Left lung (tissue), 14 donors: ENCODE measurements at places on chromosomes 7 and 10. TPM values are rescaled to one million over a fixed set of nuclear protein-coding genes. Genes with fewer than 3 reads are reported as not detected.

Gene SFTPA1
- polyA plus RNA-seq: 119 TPM

Gene PTF1A
- polyA plus RNA-seq: 0.30 TPM

Gene AQP1
- 189 TPM for polyA plus RNA-seq

Gene CACNA2D1
- 16.7 TPM for polyA plus RNA-seq

Gene COL13A1
- 52.0 TPM for polyA plus RNA-seq

Gene AGMO
- 0.39 TPM for polyA plus RNA-seq

Gene RGS10
- 9.9 TPM for polyA plus RNA-seq

Gene PAPOLB
- 0.13 TPM for polyA plus RNA-seq

Gene CFAP70
- polyA plus RNA-seq: 9.8 TPM

Gene HOXA7
- 4.5 TPM for polyA plus RNA-seq

Gene CPA4
- polyA plus RNA-seq: 0.50 TPM

Gene VENTX
- polyA plus RNA-seq: 0.23 TPM

Gene AEBP1
- 60.6 TPM for polyA plus RNA-seq

Gene TAF6
- polyA plus RNA-seq: 69.2 TPM

Gene SPACDR
- 5.6 TPM for polyA plus RNA-seq

Gene IMMP2L
- 28.0 TPM for polyA plus RNA-seq

Gene IFIT2
- polyA plus RNA-seq: 13.2 TPM

Gene RARRES2
- 233 TPM for polyA plus RNA-seq

Gene SPDYE1
- polyA plus RNA-seq: 1.7 TPM

Gene ERVW-1
- 1.9 TPM for polyA plus RNA-seq

Gene TACC2
- 21.0 TPM for polyA plus RNA-seq

Gene LRRTM3
- polyA plus RNA-seq: 5.1 TPM

Gene SEC61A2
- 15.8 TPM for polyA plus RNA-seq

Gene ZNF33A
- polyA plus RNA-seq: 41.6 TPM

Gene HSPA12A
- 10.4 TPM for polyA plus RNA-seq

Gene FAM25A
- not detected for polyA plus RNA-seq

Gene LIPM
- not detected for polyA plus RNA-seq

Gene CALML5
- polyA plus RNA-seq: not detected

Gene GDF2
- 0.39 TPM for polyA plus RNA-seq

Gene C7orf33
- polyA plus RNA-seq: not detected

Gene ELOVL3
- polyA plus RNA-seq: 0.57 TPM

Gene RRP12
- polyA plus RNA-seq: 26.0 TPM

Gene NANOS1
- 6.1 TPM for polyA plus RNA-seq

Gene CYP3A4
- polyA plus RNA-seq: 0.20 TPM

Gene FRMPD2
- 0.37 TPM for polyA plus RNA-seq

Gene FAM131B
- polyA plus RNA-seq: 1.5 TPM

Gene PNLIP
- polyA plus RNA-seq: not detected

Gene NCAPG2
- polyA plus RNA-seq: 26.0 TPM

Gene ATOH7
- polyA plus RNA-seq: 0.14 TPM

Gene KNDC1
- polyA plus RNA-seq: 3.8 TPM

Gene MEIG1
- polyA plus RNA-seq: 0.86 TPM

Gene EPHA1
- polyA plus RNA-seq: 14.2 TPM

Gene VWA2
- 29.2 TPM for polyA plus RNA-seq

Gene CDC14C
- 0.10 TPM for polyA plus RNA-seq

Gene WNT2
- 137 TPM for polyA plus RNA-seq
